ENCODE measurements at places on chromosomes 3 and 15. TPM values are rescaled to one million over a fixed set of nuclear protein-coding genes. Genes with fewer than 3 reads are reported as not detected.

- no peaks in the 10 kb centered on the region for H3K27me3 ChIP-seq
- peaks cover 37% of the 10 kb centered on the region for H3K4me1 ChIP-seq
- H3K36me3 ChIP-seq: no peaks in the 10 kb centered on the region
- no peak for DNase-seq
- H3K4me3 ChIP-seq: no peak overlapping the region
Observed at GRCh38 chr3:58471025-58471887, 20.6 kb upstream of the KCTD6 start.

- no peaks in the 10 kb centered on the region for H3K27me3 ChIP-seq
- H3K4me1 ChIP-seq: peaks cover 14% of the 10 kb centered on the region
- H3K36me3 ChIP-seq: no peaks in the 10 kb centered on the region
- no peak for DNase-seq
- no peak overlapping the region for H3K4me3 ChIP-seq
Observed at GRCh38 chr3:120181632-120182031, 87.4 kb upstream of the GSK3B start.

DNA sequence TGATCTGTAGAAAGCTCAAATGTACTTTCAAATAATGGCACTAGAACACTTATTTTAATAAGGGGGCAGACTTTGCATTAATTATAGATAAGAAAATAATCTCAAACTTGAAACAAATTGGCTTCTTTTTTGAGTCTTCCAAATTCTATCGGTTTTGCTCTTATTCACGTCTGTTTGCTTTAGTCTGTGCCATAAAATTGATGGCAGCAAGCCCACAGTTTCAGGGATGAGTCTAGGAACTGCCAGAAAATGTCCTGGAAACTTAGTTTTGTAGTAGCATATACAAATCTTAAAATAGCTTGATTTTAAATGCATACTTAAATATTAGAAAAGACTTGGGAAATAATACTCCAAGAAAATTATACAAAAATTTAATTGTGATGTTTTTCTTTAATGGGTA, 39.7 kb downstream of the BCHE start:
- no peaks in the 10 kb centered on the region for H3K36me3 ChIP-seq
- no peaks in the 10 kb centered on the region for H3K27me3 ChIP-seq
- no peaks in the 10 kb centered on the region for H3K4me1 ChIP-seq
- DNase-seq: no peak
- H3K27ac ChIP-seq: no peak overlapping the region
- H3K4me3 ChIP-seq: no peak overlapping the region

GRCh38 chr3:64082961-64083541, 59.8 kb upstream of the PSMD6 start:
- H3K4me1 ChIP-seq: no peaks in the 10 kb centered on the region
- no peaks in the 10 kb centered on the region for H3K36me3 ChIP-seq
- no peaks in the 10 kb centered on the region for H3K27me3 ChIP-seq
- H3K4me3 ChIP-seq: no peak overlapping the region

The DCLK3 gene
- 0.12 TPM for total RNA-seq

The FXR1 gene
- 103 TPM for total RNA-seq

The CNTN4 gene
- total RNA-seq: 10.4 TPM

The USP8 gene
- total RNA-seq: 74.6 TPM

Measured in lower lobe of right lung (tissue), 2 donors.